ENCODE measurements at places on chromosomes 4 and X.

- DNase-seq, result no peak
Observed at GRCh38 chr4:17924189-17924588, 97.4 kb downstream of the LCORL start.

- DNase-seq, result peak; percentile 94
Observed at GRCh38 chr4:113784497-113785250, 23.1 kb upstream of the CAMK2D start.

GRCh38 chr4:154741922-154742850 lies 1.6 kb upstream of the LRAT start:
- peak; percentile 17 for DNase-seq

GRCh38 chr4:77751764-77752163 lies 67.4 kb downstream of the CNOT6L start:
- no peak for DNase-seq

DNA sequence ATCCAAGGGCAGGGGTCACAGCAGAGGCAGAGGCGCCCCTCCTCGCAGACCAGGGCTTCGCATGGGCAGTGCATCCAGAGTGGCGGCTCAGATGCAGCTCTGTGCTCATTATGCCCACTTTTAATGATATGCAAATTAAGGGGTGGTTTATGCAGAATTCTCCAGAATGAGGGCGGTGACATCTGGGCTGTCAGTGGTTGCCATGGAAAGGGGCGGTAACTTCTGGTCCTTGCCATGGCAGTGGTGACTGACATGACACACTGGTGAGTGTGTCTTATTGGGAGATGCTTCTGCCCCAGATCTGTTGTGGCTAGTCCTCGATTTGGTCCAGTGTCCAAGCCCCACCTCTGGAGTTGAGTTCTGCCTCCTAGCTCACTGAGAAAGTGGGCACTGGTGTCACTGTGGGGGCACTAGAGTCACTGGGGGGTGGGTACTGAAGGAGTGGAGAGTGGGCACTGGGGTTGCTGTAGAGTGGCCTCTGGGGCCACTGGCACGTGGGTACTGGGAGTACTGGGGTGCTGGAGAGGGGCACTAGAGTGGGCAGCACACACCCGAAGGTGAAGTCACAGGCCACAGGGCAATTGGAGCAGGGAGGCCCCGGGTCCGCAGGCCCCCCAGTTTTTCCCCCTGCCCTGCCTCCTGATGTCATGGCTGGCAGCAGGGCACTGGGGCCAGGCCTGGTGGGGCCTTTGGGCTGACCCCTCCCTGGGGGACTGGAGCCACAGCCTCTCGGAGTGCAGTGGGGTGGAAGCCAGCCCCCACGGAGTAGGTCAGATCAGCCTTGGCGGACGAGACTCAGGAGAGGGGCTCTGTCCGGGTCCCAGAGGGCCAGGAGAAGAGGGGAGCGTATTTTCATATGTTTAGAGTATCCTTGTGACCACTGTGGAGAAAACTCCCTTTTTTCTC lies 98.6 kb upstream of the NKX1-1 start:
- DNase-seq, result no peak

DNA sequence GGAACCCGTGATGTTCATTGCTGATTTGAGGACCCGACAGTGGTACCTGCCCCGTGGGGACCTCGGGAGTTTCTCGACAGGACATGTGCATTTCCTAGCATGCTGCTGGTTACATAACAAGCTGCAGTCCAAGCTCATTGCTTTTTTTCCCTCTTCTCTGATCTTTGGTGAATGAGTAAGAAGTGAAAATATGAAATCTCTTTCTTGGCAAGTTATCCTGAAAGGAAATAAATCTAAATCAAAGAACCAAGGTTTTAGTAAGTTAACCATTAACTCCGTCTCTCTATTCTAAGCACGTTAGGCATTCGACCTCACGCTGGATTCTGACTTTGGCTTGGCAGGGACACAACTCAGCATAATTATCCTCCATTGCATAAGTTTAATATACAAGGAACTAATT lies 86.6 kb downstream of the STK32B start:
- peak; percentile 76 for DNase-seq
